ENCODE measurements at places on chromosomes 6 and 20. TPM values are rescaled to one million over a fixed set of nuclear protein-coding genes. Genes with fewer than 3 reads are reported as not detected.

PRDM13 gene
- polyA plus RNA-seq: not detected

C6orf89 gene
- 19.2 TPM for polyA plus RNA-seq

OXT gene
- polyA plus RNA-seq: not detected

FILIP1 gene
- polyA plus RNA-seq: not detected

DNA sequence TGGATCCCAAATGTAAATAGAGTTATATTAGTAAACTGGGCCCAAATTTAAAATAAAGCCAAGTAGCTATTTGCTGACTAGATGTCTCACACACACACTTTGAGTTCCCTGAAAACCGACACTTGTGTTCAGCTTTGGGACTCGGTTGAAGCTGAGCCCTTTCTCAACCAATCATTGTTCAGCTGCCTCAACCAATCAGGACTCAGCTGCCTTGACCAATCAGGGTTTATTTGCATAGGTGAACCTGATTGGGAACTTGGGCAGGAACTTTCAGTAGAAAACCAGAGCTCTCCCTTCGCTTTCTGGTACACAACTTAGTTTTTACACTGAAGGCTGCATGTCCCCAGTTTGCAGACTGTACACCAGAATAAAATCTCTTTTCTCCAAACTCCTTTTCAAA, 301.7 kb downstream of the FOXA2 start:
- no peak for DNase-seq

DNA sequence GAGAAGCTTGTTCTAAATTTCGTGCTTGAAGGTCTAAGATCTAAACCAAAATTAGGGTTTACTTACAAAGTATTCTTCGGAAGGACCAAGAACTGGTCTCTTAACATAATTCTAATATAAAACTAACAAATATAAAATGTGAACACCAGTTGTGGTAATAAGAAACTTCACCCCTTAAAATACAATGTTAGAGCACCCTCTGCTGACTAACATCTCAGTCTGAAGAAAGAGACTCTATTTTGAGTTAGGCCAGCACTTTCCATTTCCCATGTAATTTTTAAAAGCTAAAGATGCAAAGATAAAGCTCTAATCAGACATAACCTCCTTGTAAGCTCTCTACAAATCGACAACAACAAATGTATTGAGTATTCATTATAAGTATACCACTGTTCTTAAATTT, 24.6 kb downstream of the ATG5 start:
- DNase-seq: peak; percentile 12

GRCh38 chr6:43778131-43778855, 8.3 kb downstream of the VEGFA start:
- no peak for DNase-seq

Data from CD14-positive monocyte (primary cell).